Globus pallidus (tissue), 1 donor: ENCODE measurements at places on chromosomes 5 and 9.

- no peak for DNase-seq
Observed at GRCh38 chr9:95495961-95496360, 20.8 kb downstream of the PTCH1 start.

- no peak for DNase-seq
Observed at GRCh38 chr5:178266581-178266980, 34.0 kb upstream of the PHYKPL start.

- no peak for DNase-seq
Observed at GRCh38 chr9:84293001-84293798, 47.4 kb downstream of the SLC28A3 start.

- DNase-seq = no peak
Observed at GRCh38 chr9:90568667-90569066, 74.0 kb downstream of the DIRAS2 start.

DNA sequence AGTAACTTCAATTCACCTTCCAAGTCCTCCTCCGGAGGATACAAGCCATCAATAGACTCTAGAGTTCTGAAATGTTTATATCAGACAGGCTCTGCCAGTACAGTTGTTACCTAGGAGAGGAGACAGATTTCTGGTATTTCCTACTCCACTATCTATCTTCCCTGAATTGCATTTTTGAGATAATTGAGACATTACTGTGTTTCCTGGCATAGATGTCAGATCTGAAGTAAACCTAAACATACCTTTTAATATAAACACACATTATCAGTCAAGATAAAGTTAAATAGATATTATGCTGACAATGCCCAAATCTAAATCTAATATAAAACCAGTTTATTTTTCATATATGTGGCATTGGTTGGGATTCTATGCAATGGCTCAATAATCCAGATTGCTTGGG lies 8.2 kb upstream of the TYRP1 start:
- no peak for DNase-seq

DNA sequence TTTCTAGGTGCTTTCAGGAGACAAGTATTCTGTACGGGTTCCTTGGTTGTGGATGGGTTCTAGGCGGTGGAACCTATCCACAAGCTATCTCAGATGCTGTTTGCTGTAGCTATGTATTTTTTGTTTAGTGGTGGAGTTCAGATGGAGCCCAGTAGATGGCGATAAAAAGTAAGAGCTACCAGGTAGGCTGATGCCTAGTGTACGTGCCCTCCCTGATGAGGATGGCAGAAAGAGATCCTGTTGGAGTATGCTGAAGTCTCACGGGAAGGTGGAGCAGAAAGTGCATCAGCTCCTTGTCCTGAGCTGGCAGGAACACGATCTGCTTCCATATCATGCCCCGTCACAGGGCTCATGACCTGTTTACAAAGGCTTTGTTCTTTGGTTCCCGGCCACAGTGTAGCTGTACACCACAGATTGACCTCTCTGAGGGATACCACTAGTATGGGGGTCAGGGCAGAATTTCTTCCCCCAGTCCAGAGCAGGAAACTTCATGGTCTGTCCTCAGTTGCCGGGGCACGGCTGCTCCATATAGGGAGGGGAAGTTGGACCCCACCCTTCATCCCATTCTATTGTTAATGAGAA lies 12.6 kb upstream of the UGT3A2 start:
- peak; percentile 54 for DNase-seq

- DNase-seq = no peak
Observed at GRCh38 chr5:91841423-91841822, 458.3 kb upstream of the ARRDC3 start.

DNA sequence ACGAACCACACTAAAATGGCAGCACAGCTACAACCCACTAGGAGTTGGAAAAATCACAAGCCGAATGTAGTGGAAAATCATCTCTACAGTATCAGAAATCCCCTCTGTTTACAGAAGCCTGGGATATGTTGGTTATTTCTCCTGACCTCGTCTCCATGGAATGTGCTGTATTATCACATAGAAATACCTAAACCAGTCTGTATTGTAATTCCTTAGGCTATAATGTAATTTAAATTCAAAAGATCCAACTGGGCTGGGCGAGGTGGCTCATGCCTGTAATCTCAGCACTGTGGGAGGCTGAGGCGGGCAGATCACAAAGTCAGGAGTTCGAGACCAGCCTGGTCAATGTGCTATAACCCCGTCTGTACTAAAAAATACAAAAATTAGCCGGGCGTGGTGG lies 244.8 kb upstream of the MPDZ start:
- no peak for DNase-seq

GRCh38 chr9:129323999-129324553 lies 146.0 kb upstream of the IER5L start:
- no peak for DNase-seq

DNA sequence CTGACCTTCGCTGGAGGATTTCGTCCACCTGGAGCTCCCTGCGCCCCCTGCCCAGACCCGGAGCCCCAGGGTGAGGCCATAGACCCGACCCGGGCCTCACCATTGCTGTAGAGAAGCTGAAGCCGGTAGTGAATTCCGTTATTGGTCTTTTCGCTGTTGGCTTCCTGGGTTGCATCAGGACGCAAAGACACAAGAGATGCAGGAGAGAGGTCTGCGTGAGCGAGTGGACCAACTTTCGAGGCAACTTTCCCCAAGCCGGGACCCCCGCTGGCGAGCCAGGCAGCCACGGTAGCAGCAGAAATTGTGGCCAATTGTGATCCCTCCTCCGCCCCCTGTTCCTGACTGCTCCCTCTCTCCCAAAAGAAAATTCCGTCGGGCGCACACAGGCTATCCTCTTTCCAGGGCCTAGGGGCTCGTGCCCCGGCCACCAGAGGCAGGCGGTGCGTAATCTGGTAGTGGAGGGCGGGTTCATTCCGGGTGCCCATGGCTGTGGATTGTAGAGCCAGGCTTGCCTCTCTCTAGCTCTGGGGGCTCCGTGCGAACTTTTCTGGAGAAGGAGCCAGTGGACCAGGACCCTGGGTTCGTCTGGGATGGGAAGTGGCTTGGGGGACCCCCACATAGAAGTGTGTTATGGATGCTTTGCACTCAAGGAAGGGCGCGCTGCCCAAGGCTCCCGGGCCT lies 3.3 kb downstream of the EBF1 start:
- no peak for DNase-seq

- no peak for DNase-seq
Observed at GRCh38 chr5:55226027-55226933, 835 bp downstream of the MCIDAS start.

- DNase-seq = no peak
Observed at GRCh38 chr5:1129711-1130055, 17.8 kb upstream of the SLC12A7 start.

DNA sequence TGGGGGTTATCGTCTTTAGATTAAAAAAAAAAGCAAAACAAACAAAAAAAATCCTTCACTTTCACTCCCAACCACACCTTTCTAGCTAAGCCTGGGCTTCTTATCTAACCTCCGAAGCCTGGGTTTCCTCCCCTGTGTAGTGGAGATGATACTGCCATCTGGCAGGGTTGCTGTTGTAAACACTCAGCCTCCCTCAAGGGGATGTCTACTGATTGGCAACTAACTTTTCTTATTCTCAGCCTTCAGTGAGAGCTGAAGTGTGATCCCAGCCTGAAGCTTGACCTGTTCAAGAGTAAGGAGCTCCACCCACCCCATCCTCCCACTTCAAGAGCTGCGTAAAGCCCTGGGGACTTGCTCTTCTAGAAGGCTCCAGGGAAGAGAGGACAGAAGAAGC lies 21.5 kb upstream of the WWC1 start:
- no peak for DNase-seq

DNA sequence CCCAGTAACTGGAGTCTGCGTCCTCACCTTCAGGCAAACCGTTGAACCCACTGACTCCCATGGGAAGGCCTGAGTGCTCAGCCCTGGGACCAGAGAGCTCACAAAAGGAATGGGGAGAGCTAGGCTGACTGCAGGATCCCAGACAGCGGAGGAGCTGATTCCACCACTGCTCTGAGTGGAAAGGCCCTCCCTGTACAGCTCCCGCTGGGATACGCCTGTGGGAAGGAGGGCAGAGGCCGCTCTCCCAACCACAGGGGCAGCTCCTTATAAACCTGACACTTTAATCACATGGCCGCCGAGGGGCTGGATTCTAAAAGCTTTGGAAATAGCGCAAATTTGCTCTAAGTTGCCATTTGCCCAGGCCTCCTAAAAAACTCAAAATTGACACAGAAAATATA lies 37.1 kb downstream of the DBH start:
- no peak for DNase-seq
